HCT116 (cell line): ENCODE measurements at places on chromosomes 1 and 21.
A peak's percentile ranks its signal among the peaks of the same experiment; 100 is the strongest.

GRCh38 chr1:53362270-53362669 lies 34.4 kb upstream of the LRP8 start:
- DNase-seq: no peak

- DNase-seq: no peak
These were observed 21.8 kb downstream of the KDM4A start for GRCh38 chr1:43671626-43672330.

DNA sequence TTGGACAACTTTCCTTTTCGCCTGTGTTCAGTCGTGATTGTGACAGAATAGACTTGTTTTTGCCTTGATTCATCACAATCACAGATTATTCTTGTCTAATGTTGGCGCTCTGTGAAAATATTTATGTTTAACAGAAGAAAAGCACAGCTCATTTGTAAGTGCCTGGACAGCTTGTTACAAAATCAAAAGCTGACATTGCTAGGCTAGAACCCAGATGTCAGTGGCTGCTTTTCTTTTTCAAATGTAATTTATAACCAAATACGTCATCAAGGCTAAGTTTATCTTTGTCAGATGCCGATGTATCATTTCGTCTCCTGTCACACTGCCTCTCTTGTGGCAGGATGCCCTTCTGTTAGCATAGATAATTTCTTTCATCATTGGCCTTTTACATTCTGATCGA lies 1227.3 kb downstream of the PLA2G4A start:
- no peak for DNase-seq

GRCh38 chr1:63322114-63322943 lies at the start of gene FOXD3:
TSS of gene FOXD3 (plus strand) at chr1:63322567. CDS start at chr1:63323059, 492 bp downstream.
- peak; percentile 27 for DNase-seq

DNA sequence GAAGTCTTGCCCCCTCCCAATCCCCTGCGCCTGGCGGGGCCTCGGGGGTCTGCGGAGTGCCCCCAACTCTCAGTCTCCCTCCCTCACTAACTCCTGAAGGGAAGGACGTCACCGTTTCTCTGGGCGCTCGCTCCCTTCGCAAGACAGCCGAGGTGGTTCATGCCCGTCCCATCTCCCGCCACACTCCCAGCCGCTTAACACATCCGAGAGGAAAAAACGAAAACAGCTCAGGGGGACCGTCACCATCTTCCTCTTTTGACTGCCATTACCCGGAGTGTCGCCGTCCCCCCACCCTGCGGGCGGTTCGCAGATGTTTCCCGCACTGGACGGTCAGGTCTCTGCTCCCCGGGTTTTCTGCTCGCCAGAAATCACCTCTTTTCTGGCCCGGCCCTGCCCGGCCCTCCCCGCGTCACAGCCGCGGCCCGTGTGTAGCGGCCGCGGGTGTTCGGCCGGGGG lies 532 bp downstream of the ERO1B start:
- DNase-seq: no peak

DNA sequence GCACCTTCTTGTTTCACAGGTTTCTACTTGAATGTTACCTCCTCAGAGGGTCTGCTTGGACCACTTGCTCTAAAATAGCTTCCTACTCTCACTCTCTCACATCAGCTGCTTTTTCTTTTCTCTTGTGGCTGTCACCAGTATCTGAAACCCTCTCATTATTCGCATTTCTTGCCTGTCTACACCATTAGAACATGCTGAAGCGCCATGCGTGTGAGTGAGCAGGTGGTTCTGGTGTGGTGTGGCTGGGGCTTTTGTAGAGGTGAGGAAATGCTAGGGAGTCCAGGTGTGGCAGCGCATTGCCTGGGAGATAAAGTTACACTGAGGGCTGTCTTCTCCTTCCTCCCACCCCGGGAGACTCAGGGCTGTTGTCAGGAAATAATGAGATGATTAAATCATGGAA lies 4.1 kb downstream of the ZNF362 start:
- DNase-seq: no peak

GRCh38 chr1:240608707-240609106 lies 3.2 kb downstream of the GREM2 start:
- DNase-seq: no peak
